ENCODE measurements at places on chromosomes 7 and 10. TPM values are rescaled to one million over a fixed set of nuclear protein-coding genes. Genes with fewer than 3 reads are reported as not detected.

SPDYE9 gene
- total RNA-seq: not detected

GRCh38 chr7:88357781-88358525, 51.3 kb upstream of the STEAP4 start:
- peak; percentile 19 for DNase-seq

PDZD8 gene
- 24.4 TPM for total RNA-seq

DNA sequence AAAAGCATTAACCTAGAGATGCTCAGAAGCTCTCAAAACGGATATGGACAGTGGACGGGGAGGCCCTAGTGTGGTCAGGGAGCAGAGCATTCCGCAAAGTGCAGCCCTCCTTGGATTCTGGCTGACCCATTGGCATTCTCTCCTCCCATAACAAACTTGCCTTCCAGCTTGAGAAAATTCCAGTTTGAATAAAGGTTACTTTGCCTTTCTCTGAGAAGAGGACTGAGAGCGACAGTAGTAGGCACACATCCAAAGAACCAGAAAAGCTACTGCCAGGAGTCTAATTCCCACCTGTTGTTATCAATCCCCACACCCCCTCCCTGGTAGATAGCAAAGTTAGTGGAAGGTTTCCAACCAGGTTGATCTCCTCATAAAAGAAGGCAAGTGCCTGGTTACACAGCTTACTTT, 84.7 kb upstream of the TRIL start:
- DNase-seq: no peak

FKBP9 gene
- 168 TPM for total RNA-seq

DNA sequence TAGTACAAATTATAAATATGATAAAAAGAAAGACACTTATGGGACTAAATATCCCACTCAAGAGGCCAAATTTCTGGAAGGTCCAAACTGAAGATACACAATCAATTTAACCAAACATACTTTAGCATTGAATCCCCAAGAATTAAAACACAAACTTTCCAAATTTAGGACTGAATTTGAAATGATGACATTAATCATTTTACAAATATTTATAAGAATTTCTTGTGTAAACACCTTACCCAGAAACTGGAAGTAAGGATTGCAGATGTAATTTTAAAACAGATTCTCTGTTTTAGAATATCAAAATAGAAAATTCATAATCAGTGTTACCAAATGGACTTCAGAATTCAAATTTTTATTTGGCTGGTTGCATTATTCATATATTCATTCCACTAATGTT, 588.2 kb upstream of the KCND2 start:
- DNase-seq: no peak

GRCh38 chr7:7868572-7868899, 100.1 kb upstream of the GLCCI1 start:
- no peak for DNase-seq

- no peak for DNase-seq
Measured at GRCh38 chr7:111235709-111236108, 144.8 kb downstream of the LRRN3 start.

DNA sequence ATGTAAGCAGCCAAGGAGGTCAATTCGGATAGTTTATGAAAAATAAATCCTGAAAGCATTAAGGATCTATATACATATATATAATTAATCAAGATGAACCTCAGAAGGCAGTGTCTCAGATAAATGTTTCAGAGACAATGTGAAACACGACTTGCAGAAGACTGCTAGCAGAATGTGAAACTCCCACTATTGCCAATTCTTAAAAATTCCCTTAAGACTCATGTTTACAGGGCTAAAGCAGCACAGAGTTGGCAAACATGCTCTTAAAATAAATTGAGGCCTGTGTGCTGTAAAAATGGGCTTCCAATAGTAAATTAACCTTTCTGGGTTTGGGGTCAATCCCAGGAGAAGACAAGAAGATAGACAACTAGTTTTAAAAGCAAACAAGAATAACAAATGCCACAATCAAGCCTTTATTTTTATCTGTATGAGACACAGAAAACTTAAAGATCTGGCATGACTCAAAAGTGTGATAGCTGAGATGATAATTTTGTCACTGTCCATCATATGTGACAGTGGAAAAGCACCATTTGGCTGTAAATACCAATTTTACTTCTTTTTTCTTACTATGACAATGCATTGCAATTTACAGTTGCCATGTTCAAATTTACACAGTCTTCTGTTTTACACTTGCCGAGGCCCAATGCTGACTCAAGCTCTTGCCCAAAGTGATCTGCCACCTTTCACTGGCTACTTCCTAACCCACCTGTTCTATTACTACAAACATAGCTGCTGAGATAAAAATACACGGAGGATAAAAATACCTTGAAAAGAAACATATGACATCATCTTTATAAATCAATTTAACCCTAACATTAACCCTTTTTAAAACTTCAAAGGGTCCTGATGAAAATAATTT, 78.6 kb downstream of the CHCHD3 start:
- no peak for DNase-seq

DNA sequence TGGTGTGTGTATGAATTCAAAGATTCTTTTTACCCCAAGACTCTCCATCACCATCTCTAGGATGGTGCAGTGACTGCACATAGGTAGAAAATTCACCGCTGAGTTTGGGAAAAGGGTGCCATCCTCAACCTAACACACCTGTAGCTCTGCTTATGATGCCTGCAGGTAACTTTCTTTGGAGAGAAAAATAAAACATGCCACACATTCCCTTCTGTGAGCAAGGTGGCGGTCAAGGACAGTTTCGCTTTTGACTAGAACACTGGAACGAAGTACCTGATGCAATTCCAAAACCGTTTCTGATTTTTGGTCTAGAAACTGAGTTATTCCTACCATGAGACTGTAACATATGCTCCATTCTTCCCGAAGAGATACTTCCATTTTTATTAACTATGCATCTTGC, 205.6 kb downstream of the FGFR2 start:
- no peak for DNase-seq
